ENCODE measurements at places on chromosomes 7 and 10.

- DNase-seq = no peak
Measured at GRCh38 chr7:132999845-133000244, 82.0 kb downstream of the CHCHD3 start.

GRCh38 chr10:84825330-84825729 is 496.9 kb downstream of the CCSER2 start:
- no peak for DNase-seq

DNA sequence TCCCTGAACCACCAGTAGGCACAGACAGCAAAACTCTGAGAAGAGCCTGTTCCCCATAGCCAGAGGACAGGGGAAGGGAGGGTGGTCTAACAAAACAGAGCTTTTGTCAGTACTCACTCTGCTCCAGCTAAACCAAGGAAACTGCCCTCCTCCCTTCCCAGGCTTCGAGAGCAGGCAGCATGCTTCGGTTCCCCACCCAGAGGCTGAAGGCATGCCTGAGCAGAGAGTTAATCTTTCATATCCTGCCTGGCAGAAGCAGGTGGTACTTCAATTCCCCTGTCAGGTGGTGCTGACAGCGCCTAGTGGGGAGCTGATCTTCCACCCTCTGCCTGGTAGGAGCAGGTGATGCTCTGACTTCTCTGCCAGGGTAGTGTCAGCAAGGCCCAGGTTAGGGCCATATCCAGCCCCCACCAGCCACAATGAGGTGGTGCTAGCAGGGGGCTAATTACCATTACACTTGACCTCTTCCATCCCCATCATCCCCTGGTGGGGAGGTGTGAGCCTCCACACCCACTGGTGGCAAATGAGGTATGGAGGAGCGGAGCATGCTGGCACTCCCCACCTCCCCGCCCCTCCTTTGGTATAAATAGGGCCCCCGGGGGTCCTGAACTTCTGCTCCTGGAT is 35.1 kb downstream of the SDK1 start:
- no peak for DNase-seq

DNA sequence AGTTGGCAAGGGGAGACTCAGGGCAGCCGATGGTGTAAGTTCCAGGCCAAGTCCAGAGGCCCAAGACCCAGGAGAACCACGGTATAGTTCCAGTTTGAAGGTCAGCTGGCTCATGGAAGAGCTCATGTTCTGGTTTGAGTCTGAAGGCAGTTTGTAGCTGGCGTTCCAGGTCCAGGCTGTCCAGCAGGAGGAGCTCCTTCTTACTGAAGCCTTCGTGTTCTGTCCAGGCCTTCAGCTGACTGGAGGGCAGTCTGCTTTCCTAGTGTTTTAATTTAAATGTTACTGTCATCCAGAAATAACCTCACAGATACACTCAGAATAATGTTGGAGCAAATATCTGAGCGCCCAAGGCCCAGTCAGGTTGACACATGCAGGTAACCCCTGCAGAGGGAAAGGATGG is 4.2 kb downstream of the SUN1 start:
- no peak for DNase-seq

DNA sequence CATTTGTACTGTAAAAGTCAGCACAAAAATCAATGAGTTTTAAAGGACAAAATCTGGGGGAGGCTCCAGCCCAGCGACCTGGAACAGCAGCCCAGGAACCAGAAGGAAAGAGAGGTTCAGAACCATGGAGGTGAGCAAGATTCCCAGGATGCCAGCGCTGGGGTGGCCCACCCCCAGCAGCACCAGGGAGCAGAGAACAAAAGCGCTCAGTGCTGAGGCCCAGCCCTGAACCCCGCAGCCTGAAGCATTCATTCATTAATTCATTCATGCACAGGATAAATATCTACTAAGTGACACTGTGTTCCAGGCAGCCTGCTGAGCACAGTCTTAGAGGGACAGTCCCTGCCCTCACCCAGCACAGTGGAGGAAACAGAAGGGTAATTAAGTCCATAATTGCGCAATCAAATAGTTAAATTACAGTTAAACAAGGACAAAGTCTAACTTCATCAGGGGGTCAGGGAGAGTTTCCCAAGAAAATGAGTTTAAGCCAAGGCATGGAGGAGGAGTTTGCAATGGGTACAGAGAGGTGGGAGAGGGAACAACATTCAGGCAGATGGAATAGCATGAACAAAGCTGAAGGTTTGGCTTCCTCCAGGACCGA is 202.3 kb downstream of the GRID1 start:
- no peak for DNase-seq

DNA sequence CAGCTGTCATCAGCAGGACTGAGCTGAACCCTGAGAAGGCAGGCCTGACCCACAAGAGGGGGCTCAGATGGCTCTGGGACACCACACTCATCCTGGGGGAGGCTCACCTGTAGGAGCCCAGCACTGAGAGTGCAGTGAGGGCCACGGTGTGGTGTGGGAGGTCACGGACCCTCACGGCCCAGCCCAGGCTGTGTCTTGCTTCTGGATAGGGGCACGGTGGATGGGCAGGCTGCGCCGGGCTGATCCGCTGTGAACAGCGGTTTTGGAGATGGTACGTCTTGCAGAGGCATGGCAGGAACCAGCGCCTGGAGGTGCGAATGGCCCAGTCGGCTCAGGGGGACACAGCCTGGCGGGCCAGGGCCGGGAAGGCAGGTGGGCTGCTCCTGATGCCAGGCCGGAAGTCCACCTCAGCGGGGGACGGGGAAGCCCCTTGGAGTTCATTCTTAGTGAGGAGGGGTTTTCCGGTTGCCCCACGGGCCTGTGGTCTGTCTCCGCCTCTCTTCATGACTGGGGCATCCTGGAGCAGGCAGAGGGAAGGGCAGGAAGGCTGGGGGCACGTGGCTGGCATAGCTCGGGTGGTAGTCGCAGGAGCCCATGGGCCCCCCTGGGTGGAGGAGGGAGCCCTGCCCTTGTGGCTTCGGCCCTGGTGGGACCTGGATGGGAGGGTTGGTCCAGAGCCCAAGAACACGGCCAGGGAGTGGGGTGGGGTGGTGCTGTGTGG is 112.5 kb downstream of the UNCX start:
- DNase-seq = no peak

DNA sequence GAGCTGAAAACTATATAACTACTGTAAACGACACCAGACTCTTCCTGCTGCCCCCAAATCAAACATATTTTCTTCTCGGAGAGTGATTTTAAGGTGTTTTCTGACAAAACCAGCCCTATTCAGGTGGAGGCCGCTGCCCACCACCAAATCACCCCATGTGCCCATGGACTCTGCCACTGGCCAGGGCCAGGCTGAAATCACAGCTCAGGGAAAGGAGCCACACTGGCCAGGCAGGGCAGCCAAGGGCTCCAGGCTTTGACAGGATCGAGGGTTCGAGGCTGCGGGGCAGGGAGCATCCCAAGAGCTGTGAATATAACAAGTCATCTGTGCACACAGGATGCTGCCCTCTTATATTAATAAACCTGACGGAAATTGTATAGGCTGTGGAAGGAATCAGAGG is 48.3 kb downstream of the OAT start:
- DNase-seq = peak; percentile 23

DNA sequence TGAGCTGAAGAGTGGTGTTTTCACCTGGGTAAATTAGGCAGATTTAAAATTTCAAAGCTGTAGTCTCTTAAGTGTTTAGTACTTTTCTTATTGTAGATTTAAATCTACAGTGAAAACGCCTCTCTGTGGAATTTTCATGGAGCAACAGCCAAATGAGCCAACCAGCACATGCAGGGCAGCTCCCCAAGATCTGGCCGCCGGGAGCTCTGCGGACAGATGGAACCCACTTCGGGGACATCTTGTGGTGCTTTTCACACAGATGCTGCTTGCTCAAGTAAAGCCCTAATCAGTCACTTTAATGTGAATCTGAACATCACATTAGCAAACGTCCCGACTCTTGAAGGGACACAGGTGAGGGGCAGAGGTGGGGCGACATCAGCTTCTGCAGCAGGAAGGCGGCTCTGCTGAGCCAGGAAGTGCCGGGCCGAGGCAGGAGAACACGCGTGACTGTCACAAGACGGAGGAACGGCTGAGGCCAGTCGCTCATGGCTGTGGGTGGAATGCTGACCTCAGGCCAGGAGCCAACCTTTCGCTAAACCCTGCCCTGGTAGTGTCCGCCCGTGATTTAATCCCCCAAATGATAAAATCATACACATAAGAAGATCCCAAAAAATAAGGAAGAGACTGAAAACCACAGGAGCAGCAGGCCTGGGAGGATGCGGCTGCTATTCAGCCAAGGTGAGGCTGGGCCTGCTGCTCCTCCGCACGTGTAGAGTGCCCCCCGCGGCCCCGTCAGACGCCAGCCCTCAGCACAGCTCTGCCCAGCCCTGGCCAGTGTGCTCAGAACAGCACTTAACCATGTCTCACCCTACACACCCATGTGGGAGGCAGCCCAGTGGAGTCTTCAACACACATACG is 256.8 kb downstream of the ZMYND11 start:
- no peak for DNase-seq

- peak; percentile 23 for DNase-seq
Measured at GRCh38 chr10:28331841-28332240, 29.0 kb upstream of the MPP7 start.

GRCh38 chr7:49037346-49038210 is 113.2 kb downstream of the CDC14C start:
- DNase-seq = no peak

GRCh38 chr7:41930538-41931262 is 227.8 kb upstream of the INHBA start:
- no peak for DNase-seq

DNA sequence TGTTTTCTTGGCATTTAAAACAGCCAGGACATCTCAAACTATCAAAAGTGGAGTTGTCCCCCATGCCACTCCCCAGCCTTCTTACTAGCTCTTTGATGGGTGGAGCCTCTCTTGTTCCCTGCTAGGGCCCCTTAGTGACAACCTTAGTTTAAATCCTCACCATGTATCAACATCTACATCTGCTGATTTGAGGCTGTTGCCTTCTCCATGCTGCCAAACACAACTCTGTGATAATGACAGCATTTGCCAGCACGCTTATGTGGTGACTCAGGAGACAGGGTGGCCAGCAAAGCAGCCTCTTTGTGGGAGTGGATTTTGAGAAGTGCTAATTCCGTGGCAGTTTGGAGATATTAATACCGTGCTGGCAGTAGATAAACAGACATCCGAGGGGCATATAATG is 145.4 kb downstream of the LRRC4 start:
- DNase-seq = no peak

DNA sequence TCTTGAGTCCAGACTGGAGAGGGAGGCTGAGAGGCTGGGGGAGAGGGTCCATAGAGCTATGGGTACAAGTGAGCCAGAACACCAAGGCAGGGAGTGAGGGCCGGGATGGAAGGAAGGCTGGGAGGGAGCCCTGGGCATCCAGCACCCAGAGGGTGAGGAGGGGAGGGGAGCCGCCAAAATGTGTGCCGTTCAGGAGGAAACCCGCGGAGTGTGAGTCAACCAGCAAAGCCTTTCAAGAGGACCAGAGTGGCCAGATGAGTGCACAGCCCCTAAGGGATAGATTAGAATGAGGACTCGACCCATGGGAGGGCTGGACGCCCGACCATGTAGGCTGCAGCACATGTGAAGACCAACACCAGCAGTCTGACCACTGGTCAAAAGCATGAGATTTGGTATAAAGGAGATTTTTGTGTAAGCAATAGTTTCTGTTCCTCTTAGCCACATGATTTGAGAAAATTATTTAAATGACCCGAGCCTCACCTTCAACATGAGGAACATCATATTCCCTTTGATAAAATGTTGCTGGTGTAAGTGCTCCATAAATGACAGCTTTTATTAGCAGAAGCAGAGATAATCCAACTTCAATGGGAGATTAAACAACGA is 179.7 kb upstream of the GRB10 start:
- no peak for DNase-seq

GRCh38 chr7:87057210-87057609 is 2.2 kb downstream of the ELAPOR2 start:
- DNase-seq = no peak

GRCh38 chr7:38367301-38367890 is 94.0 kb upstream of the TARP start:
- no peak for DNase-seq

GRCh38 chr10:86708068-86708782 is 39.9 kb downstream of the LDB3 start:
- no peak for DNase-seq

DNA sequence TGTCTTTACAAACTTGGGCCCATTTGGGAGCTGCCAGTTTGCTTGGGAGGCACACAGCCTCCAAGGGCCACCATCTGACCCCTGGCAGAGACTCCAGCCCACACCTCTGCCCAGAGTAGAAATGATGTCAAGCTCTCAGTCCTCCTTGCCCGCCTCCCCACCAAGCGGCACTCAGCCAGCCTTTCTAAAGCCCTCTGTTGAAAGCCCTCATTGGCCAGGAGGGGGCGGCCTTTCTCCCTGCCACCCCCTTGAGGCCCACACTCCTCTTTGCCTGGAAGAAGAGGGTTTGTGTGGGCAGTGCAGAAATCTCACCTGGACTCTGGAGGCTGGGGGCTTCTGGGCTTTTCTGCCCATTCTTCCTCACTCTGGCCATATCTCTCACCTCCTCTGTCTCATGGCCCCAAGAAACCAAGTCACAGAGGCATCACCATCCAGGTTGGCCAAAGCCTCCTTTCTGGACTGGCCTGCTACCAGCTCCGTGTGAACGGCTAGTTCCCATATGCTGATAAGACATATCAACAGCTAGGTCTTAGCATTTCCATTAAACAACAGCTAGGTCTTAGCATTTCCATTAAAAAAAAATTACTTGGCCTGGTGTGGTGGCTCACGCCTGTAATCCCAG is 36.1 kb downstream of the UBTD1 start:
- no peak for DNase-seq

DNA sequence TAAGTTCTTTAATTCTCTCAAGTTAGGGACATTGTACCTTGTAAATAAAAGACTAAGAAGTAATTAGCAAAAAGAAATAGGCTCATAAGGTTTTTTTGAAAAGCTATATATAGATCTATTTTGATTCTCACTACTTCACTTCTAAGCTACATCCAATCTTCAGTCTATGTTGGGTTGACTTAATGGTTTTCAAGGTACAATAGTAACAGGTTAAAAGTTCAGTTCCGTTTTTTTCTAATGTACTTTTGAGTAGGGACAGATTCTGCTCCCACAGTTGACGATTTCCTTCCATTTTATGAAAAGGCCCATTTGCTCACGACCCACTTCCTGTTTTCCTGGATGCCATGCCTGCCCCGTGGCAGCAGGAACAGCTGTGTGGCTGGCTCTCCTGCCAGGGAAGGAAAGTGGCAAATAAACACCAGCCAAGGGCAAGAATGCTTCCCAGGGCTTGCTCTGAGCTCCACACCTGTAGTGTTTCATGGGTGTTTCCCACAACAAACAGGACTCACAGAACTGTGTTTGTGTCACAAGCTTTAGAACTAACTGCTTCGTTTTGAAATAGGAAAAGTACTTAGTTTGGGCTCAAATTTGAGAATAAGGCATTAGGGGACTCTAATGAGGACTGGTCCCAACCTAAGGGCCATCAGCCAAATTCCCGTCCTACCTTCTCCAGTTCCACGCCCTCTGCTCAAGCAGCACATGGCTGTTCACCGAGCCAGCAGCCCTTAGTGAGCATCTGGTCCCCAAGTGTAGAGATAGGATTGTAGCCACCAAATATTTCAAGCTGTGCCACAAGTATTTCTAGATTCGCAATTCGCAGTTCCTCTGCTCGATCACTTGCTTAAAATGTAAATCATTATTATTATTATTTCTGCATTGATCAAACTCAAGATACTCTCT is 240.7 kb downstream of the COBL start:
- DNase-seq = no peak

GRCh38 chr7:37732888-37733287 is 49.3 kb downstream of the GPR141 start:
- no peak for DNase-seq

- no peak for DNase-seq
Measured at GRCh38 chr10:131203456-131204357, 107.8 kb downstream of the TCERG1L start.
